ENCODE measurements at places on chromosomes 1 and 21.

DNA sequence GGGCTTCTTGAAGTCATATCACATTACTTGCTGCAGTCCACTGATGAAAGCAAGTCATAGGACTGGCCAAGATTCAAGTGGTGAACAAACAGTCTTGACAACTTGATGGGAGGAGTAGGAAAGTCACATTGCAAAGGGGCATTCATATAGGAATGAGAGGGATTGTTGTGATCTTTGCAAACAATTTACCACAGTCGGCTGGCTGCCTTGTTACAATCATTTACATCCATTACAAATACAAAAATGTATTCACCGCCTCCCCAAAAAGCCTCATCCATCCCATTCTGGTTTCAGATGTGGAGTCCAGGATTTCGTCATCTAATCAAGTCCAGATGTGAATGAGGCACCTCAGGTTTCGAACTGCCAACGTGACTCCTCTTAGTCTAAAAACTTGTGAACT lies 26.8 kb downstream of the GORAB start:
- DNase-seq: no peak

- DNase-seq: no peak
Observed at GRCh38 chr21:17352996-17353655, 159.7 kb upstream of the CXADR start.

- DNase-seq: peak; percentile 25
Observed at GRCh38 chr1:4963251-4963650, 308.8 kb downstream of the AJAP1 start.

- no peak for DNase-seq
Observed at GRCh38 chr1:79561521-79561978, 555.0 kb upstream of the ADGRL4 start.

DNA sequence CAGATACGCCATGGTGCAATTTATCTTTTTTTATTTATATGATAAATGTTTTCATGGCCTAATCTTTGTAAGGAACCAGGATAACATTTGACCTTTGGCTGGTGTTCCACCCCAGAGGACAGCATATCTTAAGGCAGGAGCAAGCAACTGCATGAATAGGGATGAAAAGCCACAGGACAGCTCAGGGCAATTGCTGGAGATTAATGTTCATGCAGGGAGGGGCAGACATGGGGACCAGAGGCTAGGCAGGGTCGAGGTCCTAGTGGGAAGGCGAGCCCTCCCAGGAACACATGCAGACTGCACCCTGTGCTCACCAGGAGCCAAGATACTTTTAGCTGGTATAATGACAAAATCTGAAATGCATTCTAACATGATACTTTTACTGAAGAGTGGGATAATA lies 74.4 kb upstream of the HAO2 start:
- no peak for DNase-seq

DNA sequence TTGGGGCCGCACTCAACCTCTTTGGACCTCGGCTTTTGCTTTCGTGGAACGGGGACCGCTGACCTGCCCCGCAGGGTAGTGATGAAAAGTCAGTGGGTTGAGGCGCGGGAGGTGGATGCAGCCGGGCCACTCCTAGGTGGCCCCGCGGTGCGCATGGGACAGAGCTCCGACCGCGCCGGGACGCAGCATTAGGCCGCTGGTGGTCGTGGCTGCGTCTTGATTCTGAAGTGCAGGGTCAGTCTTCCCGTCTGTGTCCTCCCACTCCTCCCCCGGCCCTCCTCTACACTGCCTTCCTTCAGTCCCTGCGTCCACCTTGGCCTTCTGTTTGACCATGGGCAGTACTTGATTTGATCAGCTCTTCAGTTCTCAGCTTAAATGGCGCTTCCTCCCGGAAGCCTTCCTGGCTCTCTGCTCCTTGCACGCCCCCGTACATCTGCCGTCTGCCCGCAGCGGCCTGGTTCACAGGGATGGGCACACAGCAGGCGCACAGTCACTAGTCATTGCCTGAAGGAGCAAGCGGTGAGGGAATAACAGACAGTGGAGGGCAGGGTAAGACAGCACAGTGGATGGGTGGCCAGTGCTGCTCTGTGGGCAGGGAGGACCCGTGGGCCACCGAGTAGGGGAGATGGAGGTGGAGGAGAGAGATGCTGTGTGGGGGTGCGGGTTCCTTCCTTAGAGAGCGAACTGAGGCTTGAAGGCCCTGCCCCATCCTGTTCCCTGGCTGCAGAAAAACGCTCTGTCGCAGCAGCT lies 633 bp downstream of the THEMIS2 start:
- DNase-seq: peak; percentile 56

DNA sequence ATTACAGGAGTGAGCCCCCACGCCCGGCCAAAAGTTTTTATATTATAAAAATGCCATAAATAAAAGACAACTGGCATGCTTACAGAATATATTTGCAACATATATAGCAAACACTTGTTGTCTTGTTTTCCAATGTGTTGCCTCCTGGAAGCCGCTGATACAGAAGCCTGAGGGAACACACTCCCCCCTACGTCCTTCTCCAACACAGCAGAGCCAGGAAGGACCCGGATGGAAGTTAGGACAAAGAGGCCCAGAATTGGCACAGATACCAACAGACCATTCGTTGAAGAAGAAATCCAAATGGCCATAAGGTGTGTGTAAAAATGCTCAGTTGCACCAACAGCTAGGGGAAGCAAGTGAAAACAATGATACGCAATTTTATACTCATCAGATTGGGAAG lies 1.3 kb upstream of the PLA2G5 start:
- no peak for DNase-seq

DNA sequence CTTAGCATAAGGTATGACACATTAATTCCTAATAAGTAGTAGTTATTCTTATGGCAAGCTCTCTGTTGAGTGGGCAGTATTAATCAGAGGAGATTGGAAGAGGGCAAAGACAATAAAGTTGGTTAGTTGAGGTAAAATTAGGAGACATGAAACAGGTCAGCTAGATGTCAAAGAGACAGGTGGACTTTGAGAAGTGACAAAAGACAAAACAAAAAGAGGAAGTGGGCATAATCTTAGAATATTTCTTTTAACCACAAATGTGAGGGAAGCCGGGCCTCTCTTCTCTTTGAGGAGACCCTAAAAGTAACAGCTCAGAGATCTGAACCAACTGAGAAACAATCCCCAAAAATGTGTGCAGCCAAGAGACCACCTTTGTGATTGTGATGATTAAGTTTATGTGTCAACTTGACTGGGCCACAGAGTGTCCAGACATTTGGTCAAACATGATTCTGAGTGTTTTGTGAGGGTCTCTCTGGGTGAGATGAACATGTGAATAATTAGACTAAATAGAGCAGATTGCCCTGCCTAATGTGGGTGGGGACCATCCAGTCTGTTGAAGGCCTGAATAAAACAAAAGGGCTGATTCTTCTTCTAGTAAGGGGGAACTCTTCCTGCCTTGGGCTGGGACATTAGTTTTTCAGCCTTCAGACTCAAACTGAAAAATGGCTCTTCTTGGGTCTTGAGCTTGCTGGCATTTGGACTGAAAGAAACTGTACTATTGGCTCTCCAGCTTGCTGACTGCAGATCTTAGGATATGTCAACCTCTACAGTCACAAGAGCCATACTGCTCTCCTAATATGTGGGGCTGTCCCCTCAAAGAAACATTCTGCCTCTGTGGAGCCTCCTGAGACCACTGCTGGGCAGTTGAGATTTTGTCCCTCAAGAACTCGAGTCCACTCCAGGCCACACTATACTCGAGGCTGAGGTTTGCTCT lies 40.0 kb downstream of the FCRL5 start:
- peak; percentile 49 for DNase-seq

Measured in NB4 (cell line).